H7 (cell line): ENCODE measurements at places on chromosomes 4 and X. TPM values are rescaled to one million over a fixed set of nuclear protein-coding genes. Genes with fewer than 3 reads are reported as not detected.

DNA sequence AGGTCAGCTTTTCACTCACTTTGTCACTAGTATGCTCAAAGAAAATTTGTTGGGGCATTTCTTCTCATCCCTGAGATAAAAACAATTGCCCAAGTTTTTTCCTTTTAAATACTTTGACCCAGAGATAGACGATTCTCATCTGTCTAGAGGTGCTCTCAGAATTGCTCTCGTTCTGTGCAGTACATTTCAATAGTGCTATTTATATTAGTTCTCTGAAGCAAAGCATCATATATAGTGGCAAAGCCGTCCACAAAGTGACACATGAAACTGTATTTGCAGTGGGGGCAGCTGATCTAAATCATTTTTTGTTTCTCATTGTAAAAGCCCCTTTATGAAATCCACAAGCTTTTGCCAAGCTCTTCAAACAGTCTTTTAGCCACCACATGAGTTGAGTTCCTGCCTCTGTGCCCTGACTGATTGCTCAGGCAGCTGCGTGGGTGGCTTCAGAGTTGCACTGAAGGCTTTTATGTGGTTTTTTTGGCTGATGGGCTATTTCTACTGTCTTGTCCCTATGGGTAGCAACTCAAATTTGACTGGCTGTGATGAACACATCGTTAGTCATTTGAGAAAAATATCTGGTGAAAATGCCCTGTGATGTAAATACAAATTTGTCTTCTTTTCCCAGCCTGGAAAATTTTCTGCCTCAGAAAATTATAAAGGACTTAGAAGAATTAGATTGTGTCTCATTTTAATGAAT lies 119.1 kb upstream of the OTUD4 start:
- no peak for DNase-seq

GRCh38 chr4:55444827-55445226 lies 49.1 kb downstream of the TMEM165 start:
- no peak for DNase-seq

DNA sequence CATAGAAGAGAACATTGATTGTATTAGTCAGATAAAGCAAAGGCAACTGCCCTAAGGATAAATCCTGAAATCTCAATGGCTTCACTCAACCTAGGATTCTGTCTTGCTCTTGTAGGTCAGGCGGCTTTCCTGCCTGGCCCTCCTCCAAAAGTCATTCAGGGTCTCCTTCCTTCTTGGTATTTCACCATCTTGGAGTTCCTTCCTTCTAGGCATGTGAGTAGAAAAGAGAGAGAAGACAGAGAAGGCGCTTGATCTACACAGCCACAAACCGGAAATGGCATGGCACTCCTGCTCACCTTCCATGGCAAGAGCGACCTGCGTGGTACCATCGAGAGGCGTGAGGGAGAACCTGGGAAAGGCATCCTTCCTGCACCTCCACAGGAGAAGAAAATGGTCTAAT lies 45.3 kb upstream of the HELT start:
- no peak for DNase-seq

Gene DAPP1
- total RNA-seq = not detected in 2 replicates

- no peak for DNase-seq
Observed at GRCh38 chrX:29948653-29949052, 266.7 kb upstream of the MAGEB2 start.

DNA sequence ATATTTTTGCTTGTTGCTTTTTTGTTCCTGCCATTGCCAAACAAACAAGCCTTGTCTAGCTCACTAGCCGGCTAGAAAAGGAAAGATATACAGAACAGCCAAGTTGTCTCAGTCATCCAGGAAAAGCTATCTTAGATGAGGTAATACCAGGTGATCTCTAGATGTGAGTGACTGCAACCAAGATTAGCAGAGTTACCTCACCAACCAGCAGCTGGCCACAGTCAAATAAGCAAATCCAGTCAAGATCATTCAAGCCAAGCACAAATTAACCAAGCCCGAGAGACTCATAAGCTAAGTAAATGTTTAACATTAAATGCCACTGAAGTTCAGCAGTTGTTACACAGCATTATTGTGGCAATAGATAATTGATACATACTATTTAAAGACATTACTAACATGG lies 108.6 kb downstream of the CENPC start:
- DNase-seq = no peak

Gene REELD1
- 0.14 TPM in 1 of 2 replicates, not detected in the other for total RNA-seq

- peak; percentile 69 for DNase-seq
Observed at GRCh38 chr4:46993075-46994006, at the start of gene GABRA4. GABRA4 (minus strand) TSS chr4:46993581; CDS start chr4:46993424, 157 bp downstream.

DNA sequence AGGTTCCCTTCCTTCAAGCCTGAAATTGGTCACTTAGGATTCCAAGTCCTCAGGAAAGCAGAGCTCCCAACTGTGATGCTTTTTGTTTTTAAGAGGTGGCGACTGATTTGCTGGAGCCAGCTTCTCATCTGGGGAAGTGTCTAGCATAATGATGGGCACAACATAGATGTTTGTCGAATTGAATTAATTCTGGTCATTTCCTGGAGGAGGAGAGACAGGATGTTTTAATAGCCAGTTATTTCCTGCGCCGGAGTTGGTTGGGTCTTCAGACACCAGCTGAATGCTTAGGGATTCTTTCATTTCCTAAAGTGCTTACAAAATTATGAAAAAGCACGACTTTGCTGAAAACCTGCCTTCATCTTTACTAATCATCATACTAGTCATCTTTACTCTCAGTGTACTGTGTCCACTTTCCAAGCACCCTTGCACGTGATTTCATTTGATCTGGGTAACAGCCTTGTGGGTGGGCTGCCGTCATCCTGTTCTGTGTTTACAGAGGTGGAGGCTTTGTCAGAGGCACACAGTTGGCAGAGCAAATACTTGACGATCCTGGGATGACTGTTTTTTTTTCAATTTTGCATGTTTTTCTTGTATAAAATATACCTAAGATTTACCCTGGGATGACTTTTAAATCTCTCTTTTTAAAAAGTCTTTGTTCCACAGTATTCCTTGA lies 49.5 kb downstream of the RGS12 start:
- DNase-seq = no peak

DNA sequence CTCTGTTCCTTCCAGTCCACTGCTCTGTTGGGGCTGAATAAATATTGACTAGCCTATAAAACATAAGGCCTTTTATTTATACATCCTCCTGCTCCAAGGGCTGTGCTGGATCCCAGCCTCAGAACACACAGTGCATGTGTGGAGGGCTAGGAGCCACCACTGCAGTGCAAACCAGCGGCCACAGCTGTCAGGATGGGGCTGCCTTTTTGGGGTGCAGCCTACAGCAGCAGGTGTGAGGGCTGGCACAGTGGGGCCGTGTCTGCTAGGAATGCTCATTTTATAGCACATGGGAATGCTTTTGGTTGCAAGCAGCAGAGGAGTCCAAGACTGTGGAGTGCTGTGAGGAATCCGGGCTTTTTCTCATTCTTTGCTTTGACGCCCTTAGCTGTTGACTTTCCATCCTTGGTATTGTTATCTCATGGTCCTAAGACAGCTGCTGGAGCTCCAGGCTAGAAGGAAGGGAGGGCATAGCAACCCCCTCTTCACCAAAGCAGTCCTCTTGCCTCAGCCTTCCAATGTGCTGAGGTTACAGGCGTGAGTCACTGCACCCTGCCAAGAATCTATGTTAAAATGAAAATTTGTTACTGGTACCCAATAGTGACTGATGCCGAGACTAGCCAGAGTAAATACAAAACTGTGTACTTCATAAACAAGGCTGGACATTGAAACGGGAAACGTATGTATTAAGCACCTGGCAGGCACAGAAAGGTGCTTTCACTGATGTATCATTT lies 334.3 kb upstream of the GATB start:
- no peak for DNase-seq

GRCh38 chr4:153781717-153782416 lies 7.0 kb downstream of the SFRP2 start:
- DNase-seq = peak; percentile 43

Gene KCNIP4
- total RNA-seq = not detected in 2 replicates

Gene NCAPG
- 75.2 and 77.1 TPM in 2 replicates for total RNA-seq

- DNase-seq = no peak
Observed at GRCh38 chrX:30627818-30628652, 25.2 kb upstream of the GK start.

Gene DMRTC1
- total RNA-seq = not detected in 2 replicates

Gene XKRX
- 0.41 and 0.90 TPM in 2 replicates for total RNA-seq

Gene VEGFD
- total RNA-seq = 0.26 and 0.80 TPM in 2 replicates

Gene PLXNB3
- total RNA-seq = 0.07 TPM in 1 of 2 replicates, not detected in the other

Gene LGI2
- total RNA-seq = 0.94 and 3.1 TPM in 2 replicates

DNA sequence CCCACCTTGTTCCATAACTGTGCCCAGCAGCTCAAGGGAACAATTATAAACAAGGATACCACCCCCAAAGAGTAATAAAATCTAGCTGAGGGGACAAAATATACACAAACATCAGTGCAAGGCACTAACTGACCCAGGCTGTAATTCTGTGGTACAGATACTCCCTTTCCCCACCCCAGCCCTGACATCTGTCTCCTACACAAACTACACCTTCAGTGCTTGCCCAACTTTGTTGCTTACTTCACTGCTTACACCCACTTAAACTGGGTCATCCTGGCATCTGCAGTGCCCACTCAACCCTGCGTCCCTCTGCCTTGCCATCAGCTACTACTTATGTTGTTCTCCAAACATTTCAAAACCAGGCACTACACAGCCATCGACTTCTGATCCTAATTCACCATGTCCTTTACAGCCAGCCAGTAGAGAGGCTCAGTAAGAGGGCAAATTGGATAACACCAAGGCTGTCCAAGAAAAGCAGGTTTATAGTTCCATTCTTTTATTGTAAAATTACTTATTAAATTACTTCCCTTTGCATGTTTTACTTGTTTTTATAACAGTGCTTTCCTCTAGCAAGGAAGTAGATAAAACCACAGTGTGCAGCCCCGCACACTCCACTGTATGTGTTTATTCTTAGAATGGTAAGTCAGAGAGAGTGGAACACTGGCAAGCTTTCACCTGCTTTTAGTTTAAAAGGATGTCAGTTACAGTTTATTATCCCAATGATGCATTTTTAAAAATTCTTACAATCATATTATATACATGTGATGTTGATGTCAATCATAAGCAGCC lies 149.6 kb downstream of the INPP4B start:
- DNase-seq = no peak

DNA sequence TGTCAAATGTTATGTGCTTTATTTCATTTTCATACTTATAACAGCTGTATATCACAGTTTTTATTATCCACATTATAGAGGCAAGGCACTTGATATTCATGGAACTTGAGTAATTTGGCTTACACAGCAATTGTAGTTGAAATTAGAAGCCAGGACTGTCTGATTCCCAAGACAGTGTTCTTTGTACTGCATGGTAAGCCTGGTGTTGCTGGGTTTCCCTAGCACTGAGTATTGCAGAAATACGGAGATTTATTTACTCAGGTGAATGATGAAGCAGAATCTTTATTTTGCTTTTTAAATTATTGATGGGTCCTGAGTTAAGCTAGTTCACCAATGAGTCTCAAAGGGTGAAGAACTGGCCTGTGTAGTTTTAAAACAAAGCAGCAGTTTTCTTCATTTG lies 70.0 kb downstream of the UGT8 start:
- DNase-seq = no peak

DNA sequence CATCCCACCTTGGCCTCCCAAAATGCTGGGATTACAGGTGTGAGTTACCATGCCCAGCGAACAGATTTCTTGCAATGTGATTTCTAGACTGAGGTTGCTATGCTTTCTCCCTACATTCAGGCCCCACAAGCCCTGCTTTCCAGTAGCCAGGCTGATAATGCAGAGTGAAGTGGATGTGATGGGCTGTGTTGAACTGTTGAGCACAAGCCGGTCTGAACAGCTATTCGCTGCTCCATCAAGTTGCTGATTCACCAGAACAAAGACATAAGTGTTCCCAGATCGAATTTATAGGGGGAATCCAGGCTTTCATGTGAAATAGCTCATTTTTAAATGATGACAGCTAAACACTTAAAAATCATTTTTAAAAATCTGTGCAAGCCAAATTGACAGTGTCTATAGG lies 8.0 kb downstream of the NIPAL1 start:
- no peak for DNase-seq

DNA sequence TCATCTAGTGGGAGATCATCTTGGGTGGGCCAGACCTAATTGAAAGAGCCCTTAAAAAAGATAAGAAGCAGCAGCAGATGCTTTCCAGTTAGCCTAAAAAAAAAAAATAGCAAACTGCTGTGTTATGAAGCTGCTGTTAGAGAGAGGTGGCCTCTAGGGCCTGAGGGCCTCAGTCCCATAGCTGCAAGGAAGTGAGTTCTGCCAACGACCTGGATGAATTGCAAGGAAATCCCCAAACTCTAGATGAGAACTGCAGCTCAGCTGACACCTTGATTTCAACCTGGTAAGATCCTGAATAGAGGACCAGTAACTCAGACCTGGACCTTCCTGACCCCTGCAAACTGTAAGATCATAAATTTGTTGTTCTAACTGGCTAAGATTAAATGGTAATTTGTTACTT lies 275.2 kb downstream of the TENM3 start:
- DNase-seq = peak; percentile 32

DNA sequence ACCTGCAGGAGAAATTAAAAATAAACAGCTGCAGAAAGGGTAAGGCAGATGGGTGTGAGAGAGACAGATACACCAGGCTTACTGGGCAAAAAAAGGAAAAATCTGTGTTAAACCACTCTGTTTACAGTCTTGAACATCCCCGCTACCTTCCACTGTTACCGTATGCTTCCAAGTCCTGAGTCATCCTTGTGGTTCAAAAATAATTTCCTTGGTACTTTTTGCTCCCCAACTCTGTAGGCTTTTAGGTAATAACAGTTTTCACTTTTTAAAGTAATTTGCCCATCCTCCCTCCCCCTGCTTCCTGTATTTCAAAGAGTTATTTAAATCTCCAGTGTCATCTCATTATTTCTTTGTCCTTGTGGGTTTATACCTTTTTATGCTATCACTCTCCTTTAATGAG lies 210.1 kb upstream of the FAT4 start:
- DNase-seq = no peak

Gene SERPINA7
- not detected in 2 replicates for total RNA-seq

DNA sequence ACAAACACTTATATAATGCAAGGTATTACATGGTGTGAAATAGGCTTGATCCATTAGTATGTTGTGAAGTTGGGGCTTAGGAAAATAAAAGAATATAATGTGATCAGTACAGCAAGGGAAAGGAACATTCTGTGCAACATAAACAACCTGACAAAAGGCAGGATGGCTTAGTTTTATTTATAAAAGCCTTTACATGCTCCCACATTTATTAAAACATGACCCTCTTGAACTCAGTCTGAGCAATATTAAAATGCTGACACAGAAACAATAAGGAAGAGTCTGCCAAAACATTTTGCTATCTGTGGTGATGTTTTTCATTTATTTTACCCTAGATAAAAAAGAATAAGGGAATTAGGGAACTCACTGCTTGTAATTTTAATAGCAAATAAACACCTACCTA lies 519.7 kb downstream of the PCDH7 start:
- no peak for DNase-seq

DNA sequence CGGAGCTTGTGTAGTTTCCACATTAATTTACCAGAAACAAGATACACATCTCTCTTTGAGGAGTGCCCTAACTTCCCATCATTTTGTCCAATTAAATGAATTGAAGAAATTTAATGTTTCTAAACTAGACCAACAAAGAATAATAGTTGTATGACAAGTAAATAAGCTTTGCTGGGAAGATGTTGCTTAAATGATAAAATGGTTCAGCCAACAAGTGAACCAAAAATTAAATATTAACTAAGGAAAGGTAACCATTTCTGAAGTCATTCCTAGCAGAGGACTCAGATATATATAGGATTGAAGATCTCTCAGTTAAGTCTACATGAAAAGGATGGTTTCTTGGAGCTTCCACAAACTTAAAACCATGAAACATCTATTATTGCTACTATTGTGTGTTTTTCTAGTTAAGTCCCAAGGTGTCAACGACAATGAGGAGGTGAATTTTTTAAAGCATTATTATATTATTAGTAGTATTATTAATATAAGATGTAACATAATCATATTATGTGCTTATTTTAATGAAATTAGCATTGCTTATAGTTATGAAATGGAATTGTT lies at the start of gene FGB:
Gene FGB (plus strand): TSS at position 315 of the 558 bp plus-strand sequence. CDS start 8 bp downstream, at position 323.
- DNase-seq = no peak
